ENCODE measurements at places on chromosomes 16 and 17. TPM values are rescaled to one million over a fixed set of nuclear protein-coding genes. Genes with fewer than 3 reads are reported as not detected.

DNA sequence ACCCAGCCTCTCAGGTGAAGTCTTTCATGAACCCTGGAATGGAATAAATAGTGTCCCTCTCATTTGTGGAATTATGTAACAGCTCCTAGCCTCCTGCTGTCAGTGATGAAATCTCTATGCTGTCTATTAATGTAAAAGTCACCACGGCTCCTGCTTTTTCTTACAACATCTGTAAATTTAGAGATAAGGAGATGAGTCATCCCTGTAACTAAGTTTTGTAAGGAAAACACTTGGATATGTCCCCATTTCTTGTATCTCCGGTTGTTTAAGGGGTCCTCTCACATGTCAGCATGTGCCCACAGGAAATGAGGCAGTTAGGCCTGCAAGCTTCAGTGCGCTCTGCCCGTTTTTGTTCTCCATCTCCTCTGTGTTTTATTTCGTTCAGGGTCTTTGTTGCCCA lies 2.8 kb upstream of the NAT9 start:
- H3K4me1 ChIP-seq: peaks cover 49% of the 10 kb centered on the region
- DNase-seq: no peak
- peak overlapping the region; percentile 98 for H3K27ac ChIP-seq
- peak overlapping the region; percentile 78 for H3K4me3 ChIP-seq
- peaks cover 20% of the 10 kb centered on the region for H3K36me3 ChIP-seq
- H3K27me3 ChIP-seq: no peaks in the 10 kb centered on the region

DNA sequence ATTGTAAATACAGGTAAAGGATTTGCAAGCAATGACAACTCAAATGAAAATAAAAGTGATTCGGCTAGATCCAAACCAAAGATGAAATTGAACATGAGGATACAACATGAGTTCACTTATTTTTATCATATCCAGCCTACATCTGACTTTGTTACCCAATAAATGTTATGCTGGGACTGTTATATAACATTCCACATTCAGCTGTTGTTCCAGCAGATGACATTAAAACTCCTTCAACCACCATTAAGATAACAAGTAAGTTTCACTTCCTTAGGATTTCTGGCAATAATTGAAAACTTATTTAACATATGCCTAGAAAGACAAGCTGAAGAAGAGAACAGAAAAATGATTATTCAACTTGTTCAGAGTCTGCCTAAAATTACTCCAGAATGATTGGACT lies 729.4 kb downstream of the CDH11 start:
- no peaks in the 10 kb centered on the region for H3K27me3 ChIP-seq
- no peaks in the 10 kb centered on the region for H3K4me1 ChIP-seq
- no peaks in the 10 kb centered on the region for H3K36me3 ChIP-seq
- H3K4me3 ChIP-seq: no peak overlapping the region
- no peak for DNase-seq
- no peak overlapping the region for H3K27ac ChIP-seq

DNA sequence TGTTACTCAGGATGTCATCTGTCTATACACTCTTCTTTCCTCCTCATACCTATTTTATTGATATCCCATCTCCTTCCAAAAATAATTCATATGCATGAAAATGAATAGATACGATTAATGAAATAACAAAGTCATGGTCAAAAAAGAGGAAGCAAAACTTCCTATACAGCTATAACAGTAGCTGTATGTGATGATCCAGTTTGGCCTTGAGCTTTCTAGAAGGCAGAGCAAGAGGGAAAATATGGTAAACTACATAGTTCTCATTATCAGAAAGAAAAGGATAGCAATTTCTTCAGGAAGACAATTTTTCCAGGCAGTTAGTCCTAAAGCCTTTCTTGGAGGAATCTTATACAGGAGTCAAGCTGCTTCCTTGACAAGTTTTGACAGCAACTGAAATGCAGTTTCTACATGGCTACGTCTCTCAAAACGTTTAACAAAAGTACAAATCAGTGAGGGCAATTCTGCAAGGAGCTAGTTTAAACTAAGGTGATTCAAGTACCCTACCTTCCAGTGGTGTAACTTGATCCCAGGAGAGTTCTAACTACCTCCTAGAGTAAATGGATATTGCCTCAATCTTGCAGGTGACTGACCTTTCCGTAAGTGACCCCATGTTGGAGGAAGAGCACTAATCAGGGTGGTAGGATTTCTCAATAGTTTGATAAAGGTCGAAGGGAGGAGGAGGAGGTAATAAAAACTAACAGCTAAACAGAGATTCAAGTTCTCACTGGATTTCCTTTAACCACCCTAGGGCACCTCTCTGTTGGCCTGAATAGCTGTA lies 1.0 kb downstream of the SPAG5 start:
- H3K27me3 ChIP-seq: no peaks in the 10 kb centered on the region
- peak overlapping the region; percentile 91 for H3K4me3 ChIP-seq
- H3K36me3 ChIP-seq: peaks cover 16% of the 10 kb centered on the region

The HOXB1 gene
- not detected for total RNA-seq

The MMP2 gene
- total RNA-seq: not detected

Measured in activated CD4-positive, alpha-beta T cell treated with anti-CD3 and anti-CD28 coated beads, Interleukin-2, amount 10 ng/mL, durations not matched to agents 24 days and 14 days (primary cell).